CD4-positive, alpha-beta T cell treated with Interleukin-2 at 100 ng/mL for 4 hours (primary cell): ENCODE measurements at places on chromosomes 16 and 17.

DNA sequence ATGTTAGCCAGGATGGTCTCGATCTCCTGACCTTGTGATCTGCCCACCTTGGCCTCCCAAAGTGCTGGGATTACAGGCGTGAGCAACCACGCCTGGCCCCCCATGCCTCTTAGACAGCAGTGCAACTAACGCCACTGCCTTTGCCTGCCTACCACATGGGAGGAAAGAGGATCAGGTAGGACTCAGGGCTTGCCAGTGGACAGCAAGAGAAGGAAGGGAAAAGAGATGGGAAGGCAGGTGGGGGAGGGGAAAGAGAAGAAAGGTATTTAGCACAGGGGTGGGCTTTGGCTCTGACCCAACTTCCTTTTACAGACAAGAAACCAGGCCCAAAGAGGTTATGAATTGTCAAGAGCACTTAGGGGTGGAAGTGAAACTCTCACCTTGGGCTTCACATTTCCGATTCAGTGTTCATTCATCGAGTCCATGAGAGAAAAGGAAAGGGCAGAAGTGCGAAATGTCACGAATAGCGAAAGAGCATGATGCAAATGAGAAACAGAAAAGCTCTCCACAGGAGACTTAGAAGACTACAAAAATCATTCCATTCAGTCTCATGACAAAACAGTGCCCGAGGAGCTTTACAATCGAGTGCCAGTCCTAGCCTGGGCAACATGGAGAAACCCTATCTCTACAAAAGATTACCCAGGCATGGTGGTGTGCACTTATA, 36.4 kb downstream of the CDK5R1 start:
- peak; percentile 46 for DNase-seq

DNA sequence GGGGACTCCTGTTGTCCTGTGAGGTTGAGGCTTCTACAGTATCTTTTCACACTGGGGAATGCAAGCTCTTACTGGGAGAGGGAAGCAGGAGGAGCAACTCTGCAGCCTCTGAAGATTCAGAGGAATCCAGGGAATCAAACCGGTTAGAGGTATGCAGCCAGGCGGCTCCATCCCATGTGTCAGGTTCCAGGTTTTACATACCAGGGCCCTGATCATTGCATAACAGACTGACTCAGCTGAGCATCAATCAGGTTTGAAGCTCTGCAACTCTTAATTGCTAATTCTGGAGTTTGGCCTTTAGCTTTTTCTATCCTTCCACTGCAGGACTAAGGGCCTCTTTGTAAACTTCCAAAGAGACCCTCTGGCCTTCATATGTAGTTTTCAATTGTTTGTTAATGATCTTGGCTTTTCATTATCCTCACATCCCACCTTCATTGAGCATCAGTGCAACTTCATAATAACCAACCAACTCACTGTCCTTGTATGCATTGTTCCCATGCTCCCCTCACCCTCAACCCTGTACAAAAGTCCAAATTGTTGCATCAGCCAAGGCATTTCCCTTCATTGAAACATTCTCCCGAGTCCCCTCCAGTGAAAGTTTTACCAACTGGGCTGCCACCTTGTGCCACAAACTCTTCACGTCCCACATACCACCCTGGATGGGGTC, 59.7 kb upstream of the DHX40 start:
- no peak for DNase-seq

DNA sequence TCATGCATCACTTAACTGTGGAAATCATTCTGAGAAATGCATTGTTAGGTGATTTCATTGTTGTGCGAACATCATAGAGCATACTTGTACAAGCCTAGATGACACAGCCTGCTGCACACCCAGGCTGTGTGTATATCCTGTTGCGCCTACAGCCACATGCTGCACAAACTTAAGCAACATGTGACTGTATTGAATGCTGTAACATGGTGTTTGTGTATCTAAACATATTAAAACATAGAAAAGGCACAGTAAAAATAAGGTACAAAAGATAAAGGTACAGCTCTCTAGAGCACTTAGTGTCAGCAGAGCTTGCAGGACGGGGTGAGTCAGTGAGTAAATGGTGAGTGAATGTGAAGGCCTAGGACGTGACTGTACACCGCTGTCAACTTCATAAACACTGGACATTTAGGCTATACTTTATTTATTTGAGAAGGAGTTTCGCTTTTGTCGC, 11.9 kb downstream of the FOXK2 start:
- DNase-seq: no peak

- DNase-seq: no peak
These were observed 7.7 kb upstream of the ZNF652 start for GRCh38 chr17:49369760-49370159.

GRCh38 chr16:25872369-25873070, 180.8 kb downstream of the HS3ST4 start:
- no peak for DNase-seq

GRCh38 chr16:64696866-64697265, 425.0 kb downstream of the CDH11 start:
- no peak for DNase-seq

DNA sequence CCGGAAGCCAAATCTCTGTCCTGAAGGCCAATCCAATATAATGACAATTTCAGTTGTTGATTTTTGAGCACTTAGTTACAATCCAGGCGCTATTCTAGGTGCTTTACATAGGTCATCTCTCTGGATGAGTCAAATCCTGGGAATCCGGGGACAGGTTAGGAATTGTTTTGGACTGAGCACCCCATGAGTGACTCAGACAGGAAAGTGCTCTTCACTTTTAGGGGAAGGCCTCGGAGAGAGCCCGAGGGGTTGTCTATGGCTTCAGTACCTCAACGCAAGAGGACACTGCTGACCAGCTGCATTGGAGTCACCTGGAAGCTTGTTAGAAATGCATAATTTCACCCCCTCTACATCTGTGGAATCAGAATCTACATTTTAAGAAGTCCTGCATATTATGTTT, 108.8 kb downstream of the IRX5 start:
- no peak for DNase-seq
